ENCODE measurements at places on chromosomes 12 and 14. TPM values are rescaled to one million over a fixed set of nuclear protein-coding genes. Genes with fewer than 3 reads are reported as not detected.

GRCh38 chr12:116959845-116960514, 49.2 kb downstream of the FBXW8 start:
- H3K4me3 ChIP-seq, result no peak overlapping the region
- no peaks in the 10 kb centered on the region for H3K4me1 ChIP-seq
- DNase-seq, result no peak
- peaks cover 10% of the 10 kb centered on the region for H3K36me3 ChIP-seq
- no peaks in the 10 kb centered on the region for H3K27me3 ChIP-seq
- no peak overlapping the region for H3K27ac ChIP-seq

GRCh38 chr12:17108877-17109541, 503.0 kb upstream of the LMO3 start:
- DNase-seq, result no peak
- H3K36me3 ChIP-seq, result no peaks in the 10 kb centered on the region
- H3K4me1 ChIP-seq, result no peaks in the 10 kb centered on the region

The TDRD9 gene
- 1.1 TPM for total RNA-seq

- no peak overlapping the region for H3K4me3 ChIP-seq
- peaks cover 22% of the 10 kb centered on the region for H3K4me1 ChIP-seq
- no peak for DNase-seq
- H3K27me3 ChIP-seq, result no peaks in the 10 kb centered on the region
Measured at GRCh38 chr12:50613463-50613862, 108.7 kb downstream of the DIP2B start.

- H3K27me3 ChIP-seq, result peaks cover 6% of the 10 kb centered on the region
- peak; percentile 82 for DNase-seq
- peaks cover 11% of the 10 kb centered on the region for H3K4me1 ChIP-seq
Measured at GRCh38 chr14:94021416-94022157, 4.6 kb upstream of the OTUB2 start.

Data from osteoblast (primary cell).